ENCODE measurements at places on chromosomes 2 and 18. TPM values are rescaled to one million over a fixed set of nuclear protein-coding genes. Genes with fewer than 3 reads are reported as not detected.

PNPT1 gene
- 27.9 TPM for polyA plus RNA-seq

HS1BP3 gene
- 13.0 TPM for polyA plus RNA-seq

CFAP221 gene
- 13.4 TPM for polyA plus RNA-seq

GPR55 gene
- polyA plus RNA-seq = 0.17 TPM

KCNF1 gene
- 1.5 TPM for polyA plus RNA-seq

SMAD4 gene
- polyA plus RNA-seq = 104 TPM

RNF152 gene
- 11.6 TPM for polyA plus RNA-seq

TMEM214 gene
- polyA plus RNA-seq = 89.2 TPM

LYPD6 gene
- 17.1 TPM for polyA plus RNA-seq

BOLL gene
- polyA plus RNA-seq = not detected

SCYGR4 gene
- polyA plus RNA-seq = 0.10 TPM

RNMT gene
- 47.5 TPM for polyA plus RNA-seq

ASB1 gene
- 24.7 TPM for polyA plus RNA-seq

PRKAG3 gene
- not detected for polyA plus RNA-seq

RAMP1 gene
- polyA plus RNA-seq = 9.0 TPM

UBE2F gene
- 35.4 TPM for polyA plus RNA-seq

HTRA2 gene
- 36.6 TPM for polyA plus RNA-seq

G6PC2 gene
- not detected for polyA plus RNA-seq

TUBA4B gene
- polyA plus RNA-seq = 4.3 TPM

EML6 gene
- polyA plus RNA-seq = 1.6 TPM

HAAO gene
- polyA plus RNA-seq = 25.2 TPM

ZC3H6 gene
- polyA plus RNA-seq = 4.9 TPM

CUL3 gene
- polyA plus RNA-seq = 99.5 TPM

ASB18 gene
- polyA plus RNA-seq = 0.06 TPM

HSBP1L1 gene
- polyA plus RNA-seq = 24.5 TPM

GALR1 gene
- polyA plus RNA-seq = 0.10 TPM

SLC4A5 gene
- 8.7 TPM for polyA plus RNA-seq

SERPINB10 gene
- 0.21 TPM for polyA plus RNA-seq

CYP1B1 gene
- 1.5 TPM for polyA plus RNA-seq

CYP27A1 gene
- polyA plus RNA-seq = 22.7 TPM

DLX2 gene
- polyA plus RNA-seq = not detected

VWA3B gene
- polyA plus RNA-seq = 6.5 TPM

CABLES1 gene
- polyA plus RNA-seq = 63.7 TPM

RFX8 gene
- 0.94 TPM for polyA plus RNA-seq

ADRA2B gene
- 1.2 TPM for polyA plus RNA-seq

ACAA2 gene
- 101 TPM for polyA plus RNA-seq

SH2D6 gene
- polyA plus RNA-seq = 1.7 TPM

FTCDNL1 gene
- 0.18 TPM for polyA plus RNA-seq

RAPH1 gene
- polyA plus RNA-seq = 25.2 TPM
